ENCODE measurements at places on chromosomes 11 and 22.

DNA sequence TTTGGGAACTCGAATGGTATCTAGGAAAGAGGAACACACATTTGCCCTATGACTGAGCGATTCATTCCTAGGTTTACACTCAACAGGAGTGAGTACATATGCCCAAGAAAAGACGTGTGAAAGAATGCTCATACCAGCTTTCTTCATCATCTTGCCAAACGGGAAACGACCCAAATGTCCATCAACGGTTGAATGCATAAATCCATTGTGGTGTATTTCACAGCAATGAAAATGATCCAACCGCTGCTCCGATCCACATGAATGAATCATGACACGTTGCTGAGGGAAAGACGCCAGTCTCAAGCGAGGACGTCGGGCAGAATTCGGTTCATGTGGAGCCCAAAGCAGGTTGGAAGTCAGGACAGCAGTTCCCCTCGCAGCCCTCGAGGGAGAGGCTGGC, 71.5 kb downstream of the CYTH4 start:
- no peak for DNase-seq

DNA sequence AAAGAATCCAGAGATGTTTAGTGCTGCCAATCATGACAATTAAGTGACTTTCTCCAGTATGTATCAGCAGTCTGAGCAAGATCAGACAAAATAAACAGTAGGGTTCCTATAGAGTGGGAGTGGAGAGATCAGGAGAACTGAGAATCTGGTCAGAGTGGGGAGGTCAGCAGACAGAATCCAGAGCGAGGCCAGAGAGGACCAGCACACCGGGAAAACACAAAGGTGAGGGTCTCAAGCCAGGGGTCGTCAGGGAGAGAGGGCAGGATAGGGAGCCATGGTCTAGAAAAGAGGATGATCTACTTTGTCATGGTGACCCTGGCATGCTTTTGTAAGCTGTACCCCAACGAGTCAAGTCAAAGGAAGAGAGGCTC, 39.2 kb downstream of the MAPK1 start:
- no peak for DNase-seq

DNA sequence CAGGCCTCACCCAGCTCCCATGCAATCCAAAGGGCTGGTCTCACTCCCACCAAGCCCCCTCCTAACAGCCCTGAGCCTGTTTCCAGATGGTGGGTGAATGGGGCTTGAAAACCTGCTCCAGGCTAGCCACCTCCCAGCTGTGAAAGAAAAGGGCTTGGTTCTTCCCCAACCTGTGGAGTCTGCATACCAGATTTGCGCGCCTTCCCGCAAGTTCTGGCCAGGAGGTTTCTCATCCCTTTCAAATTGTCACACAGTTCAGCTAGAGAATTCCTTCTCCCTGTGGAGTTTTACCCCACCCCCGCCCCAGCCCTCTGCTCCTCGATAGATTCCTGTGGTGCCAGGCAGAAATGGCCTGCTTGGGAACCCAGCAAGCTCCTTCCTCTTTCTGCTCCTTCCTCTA, 734.6 kb upstream of the FAT3 start:
- no peak for DNase-seq

- DNase-seq = no peak
These were observed 2.2 kb upstream of the RFPL2 start for GRCh38 chr22:32206774-32207758.

DNA sequence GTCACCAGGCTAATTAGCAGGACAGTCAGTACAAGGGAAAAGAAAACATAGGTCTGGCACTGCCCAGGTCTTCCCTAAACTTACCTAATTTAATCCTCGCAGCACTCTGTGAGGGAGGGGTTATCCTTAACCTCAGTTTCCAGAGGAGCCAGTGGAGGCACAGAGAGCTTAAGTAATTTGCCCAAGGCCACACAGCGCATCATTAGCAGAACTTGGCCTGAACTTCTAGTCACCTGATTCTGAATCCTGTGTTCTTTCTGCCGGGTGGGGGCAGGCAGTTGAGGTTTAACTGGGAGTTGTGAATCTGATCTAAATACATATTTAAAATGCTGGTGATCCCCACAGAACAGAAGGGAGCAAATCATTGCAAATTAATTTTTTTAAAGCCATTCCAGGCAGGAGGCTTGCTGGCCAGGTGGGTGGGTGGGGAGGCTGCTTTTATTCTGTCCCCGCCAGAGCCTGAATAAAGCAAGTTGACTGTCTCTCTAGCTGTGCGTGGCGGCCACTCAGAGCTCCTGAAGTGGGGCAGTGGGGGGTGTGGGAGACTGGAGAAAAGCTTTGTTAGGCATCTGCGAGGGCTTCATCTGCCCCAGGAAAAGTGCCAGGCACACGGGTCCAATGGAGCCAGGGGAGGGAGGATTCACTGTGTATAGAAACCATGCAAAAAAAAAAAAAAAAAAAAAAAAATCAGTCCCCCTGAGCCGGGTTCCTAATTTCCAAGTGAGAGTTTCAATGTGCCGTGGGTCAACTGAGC, 66.1 kb downstream of the NFAM1 start:
- no peak for DNase-seq

DNA sequence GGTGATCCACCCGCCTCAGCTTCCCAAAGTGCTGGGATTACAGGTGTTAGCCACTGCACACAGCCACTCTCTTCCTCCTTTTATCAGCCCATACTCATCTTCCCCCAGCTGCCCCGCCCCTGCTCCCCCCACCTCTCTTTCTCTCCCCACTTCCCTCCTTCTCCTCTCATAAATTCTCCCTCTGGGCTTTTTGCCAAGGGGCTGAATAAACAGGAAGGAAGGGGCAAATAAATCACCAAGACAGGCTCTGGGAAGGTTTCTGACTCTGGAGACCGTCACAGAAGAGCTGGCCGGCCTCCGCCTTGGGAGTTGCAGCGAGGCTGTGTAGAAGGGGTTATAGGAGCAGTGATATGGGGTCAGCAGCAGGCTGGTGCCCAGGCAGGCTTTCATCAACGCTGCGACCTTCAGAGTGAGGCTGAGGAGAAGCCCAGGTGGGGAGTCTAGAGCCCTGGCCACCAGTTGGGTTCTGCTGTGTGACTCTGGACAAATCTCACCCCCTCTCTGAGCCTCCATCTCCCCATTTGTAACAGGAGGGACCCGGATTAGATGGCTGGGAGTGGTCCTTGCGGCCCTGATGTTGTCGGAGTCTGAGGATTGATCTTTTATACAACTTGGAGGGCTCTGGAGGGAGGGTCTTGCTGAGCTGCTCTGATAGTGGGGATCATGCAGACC, 62.6 kb upstream of the RASD2 start:
- no peak for DNase-seq

DNA sequence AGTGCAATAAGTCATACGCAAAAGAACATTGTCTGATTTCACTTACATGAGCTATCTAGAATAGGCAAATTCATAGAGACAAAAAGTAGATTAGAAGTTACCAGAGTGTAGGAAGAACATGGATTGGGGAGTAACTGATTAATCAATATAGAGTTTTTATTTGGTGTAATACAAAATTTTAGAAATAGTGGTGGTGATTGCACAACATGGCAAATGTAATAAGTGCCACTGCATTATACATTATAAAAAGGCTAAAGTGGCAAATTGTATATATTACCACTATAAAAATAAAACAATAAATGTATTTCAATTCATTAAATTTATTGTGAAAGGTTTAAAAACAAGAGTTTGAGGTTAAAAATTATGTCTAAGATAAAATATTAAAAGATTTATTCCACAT, 8.7 kb upstream of the OR51B4 start:
- DNase-seq = no peak

GRCh38 chr11:1310318-1310687, 871 bp upstream of the TOLLIP start:
- no peak for DNase-seq

- no peak for DNase-seq
These were observed 4.2 kb upstream of the SYT7 start for GRCh38 chr11:61585115-61585514.

GRCh38 chr11:96319898-96320656, 22.9 kb downstream of the MAML2 start:
- DNase-seq = no peak

DNA sequence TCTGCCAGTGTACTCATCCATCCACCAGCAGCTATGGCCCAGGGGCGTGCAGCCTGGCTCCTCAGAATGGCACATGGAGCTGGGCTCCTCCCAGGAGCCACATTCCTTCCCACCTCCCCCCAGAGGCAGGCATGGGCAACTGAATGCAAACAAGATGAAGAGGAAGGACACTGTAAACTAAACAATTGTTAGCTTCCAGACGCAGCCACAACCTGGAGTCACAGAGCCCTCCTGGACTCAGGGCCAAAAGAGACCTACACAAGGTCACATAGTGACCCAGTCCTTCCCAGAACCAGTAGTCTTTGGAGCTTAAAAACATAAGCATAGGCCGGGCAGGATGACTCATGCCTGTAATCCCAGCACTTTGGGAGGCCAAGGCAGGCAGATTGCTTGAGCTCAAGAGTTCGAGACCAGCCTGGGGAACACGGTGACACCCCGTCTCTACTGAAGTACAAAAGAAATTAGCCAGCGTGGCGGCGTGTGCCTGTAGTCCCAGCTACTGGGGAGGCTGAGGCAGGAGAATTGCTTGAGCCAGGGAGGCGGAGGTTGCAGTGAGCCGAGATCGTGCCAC, 30.7 kb upstream of the CLDN5 start:
- DNase-seq = peak; percentile 5

DNA sequence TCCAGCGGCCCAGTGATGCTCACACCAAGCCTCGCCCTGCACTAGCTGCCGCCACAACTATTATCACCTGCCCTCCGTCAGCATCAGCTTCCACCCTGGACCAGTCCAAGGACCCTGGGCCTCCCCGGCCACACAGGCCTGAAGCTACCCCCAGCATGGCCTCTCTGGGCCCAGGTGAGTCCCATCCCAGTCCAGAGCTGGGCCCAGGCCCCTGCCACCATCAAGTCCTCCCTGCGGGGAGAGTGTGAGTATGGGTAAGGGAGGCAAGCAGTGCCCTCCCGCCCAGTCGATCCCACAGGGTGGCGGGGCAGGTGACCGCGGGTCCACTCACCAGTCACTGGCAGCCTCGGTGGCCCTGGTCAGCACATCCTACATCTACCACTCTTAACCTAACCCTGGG, 9.5 kb upstream of the SUSD2 start:
- DNase-seq = no peak

- no peak for DNase-seq
These were observed 174.2 kb downstream of the NTM start for GRCh38 chr11:131544591-131544990.

DNA sequence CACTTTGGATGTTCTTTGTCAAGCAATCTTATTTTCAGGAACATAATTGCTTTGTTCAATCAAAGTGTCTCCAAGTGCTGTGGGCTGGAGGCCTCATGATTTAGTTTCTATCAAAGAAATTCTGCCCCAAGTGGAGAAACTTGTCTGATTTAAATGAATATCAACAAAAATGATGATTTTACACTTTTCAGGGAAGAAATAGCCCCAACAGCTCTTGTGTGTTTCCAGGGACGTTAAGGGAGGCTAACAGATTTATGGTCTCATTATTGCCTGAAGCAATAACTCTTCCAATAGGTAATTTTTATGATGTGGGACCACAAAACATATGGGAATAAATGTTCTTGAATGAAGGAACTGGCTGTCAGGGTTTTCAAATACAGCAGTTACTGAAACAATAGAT, 699.1 kb downstream of the FAM181B start:
- no peak for DNase-seq

- DNase-seq = no peak
These were observed 118.6 kb downstream of the TRIM44 start for GRCh38 chr11:35780951-35781860.

- peak; percentile 50 for DNase-seq
These were observed 298.3 kb downstream of the NTM start for GRCh38 chr11:131668500-131669400.

DNA sequence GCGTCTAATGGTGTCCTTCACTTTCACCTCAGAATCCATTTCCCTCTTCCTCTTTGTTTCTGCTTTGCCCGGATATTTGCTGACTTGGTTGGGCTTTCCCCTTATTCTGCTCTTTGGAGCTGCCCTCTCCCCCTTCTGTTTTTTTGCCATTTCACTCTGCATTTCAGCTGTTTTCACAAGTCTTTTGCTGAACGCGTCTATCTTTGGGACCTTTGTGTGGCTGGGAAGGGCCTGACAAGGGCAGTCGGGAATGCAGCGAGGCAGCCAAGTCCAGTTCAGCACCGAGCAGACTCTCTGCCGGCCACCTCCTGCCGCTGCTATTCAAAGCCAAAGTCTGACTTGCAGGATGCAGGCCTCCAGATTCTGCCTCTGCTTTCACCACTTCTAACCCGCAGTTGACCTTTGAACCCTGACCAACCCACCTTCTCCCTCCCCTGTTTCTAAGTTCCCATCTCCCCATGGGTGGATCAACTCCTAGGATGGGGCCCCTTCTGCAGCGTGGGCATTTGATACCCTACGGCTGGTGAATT, 38.2 kb downstream of the FEZ1 start:
- no peak for DNase-seq

DNA sequence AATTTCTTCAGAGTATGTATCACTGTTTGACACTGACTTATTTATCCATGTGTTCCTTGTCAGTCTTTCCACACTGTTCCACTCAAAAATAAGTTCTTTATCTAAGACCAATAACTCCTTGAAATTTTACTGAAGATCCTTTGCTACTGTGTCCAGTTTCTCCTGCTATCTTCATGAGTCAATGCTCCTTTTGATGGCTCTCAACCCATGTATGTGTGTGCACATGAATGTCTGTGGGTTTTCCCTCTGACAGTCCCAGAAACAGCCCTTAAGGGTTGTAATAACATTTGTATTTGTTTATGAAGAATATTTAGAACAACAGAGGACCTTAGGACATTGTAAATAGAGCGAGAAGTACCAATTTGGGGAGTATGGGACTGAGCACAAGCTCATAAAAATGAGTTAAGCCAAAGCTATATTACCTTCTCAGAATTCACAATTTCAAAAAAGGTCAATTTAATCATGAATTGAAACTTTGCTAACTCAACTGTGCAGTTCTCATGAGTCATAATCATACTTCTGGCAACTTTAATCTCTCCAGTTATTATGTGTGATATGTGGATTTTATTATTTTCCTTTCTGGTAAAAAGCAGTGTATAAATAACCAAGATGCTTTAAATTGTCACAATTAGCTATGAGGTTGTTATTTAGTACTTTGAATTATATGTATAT, 533.6 kb downstream of the CNTN5 start:
- DNase-seq = no peak

GRCh38 chr11:74013141-74013540, 4.3 kb upstream of the UCP3 start:
- no peak for DNase-seq

GRCh38 chr22:50524676-50525103, 708 bp downstream of the SCO2 start:
- no peak for DNase-seq
